ENCODE measurements at places on chromosomes 1 and 21. TPM values are rescaled to one million over a fixed set of nuclear protein-coding genes. Genes with fewer than 3 reads are reported as not detected.

S100A12 gene
- total RNA-seq = not detected

KLHL20 gene
- 38.3 TPM for total RNA-seq

LORICRIN gene
- total RNA-seq = not detected

MNDA gene
- total RNA-seq = not detected

SLAMF7 gene
- total RNA-seq = not detected

RHD gene
- under 0.01 TPM for total RNA-seq

PPT1 gene
- total RNA-seq = 59.4 TPM

LYPD8 gene
- not detected for total RNA-seq

RPAP2 gene
- 10.4 TPM for total RNA-seq

KRTAP12-4 gene
- not detected for total RNA-seq

OR2T2 gene
- total RNA-seq = not detected

MIXL1 gene
- not detected for total RNA-seq

CFAP298 gene
- 25.7 TPM for total RNA-seq

SLC9C2 gene
- not detected for total RNA-seq

MR1 gene
- 13.0 TPM for total RNA-seq

PDC gene
- 0.38 TPM for total RNA-seq

Data from regular cardiac myocyte (primary cell).